ENCODE measurements at places on chromosomes 2 and 18.

DNA sequence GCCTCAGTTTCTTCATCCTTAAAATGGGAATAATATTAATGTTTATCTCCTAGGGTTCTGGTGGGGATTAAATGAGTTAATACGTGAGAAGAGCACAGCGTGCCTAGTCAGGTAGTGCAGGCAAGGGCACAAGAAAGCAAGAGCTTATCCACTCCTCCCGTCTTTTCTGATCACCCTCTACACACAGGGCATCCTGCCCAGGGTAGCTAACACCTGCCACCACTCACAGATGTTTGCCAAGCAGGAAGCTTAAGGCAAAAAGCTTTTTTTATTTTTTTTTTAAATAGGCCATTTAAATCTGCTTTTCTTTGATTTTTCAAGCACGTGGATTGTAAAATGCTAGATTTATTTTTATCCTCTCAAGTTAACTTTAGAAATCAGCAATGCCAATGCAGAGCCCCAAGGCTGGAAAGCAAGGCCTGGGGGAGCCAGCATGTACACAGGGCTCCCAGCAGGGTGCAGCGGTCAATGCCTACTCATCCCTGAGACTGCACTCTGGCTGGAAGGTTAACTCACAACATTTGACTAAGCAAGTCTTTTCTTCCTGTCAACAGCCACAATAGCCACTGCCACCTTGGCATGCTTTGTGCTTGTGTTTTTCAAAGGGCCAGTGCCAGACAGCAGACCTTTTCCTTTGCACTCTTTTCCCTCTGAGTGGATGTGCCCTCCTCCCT is 86.5 kb upstream of the ACAA2 start:
- DNase-seq: no peak

GRCh38 chr2:15359716-15360531 is 201.2 kb downstream of the NBAS start:
- DNase-seq: peak; percentile 45

GRCh38 chr2:209690029-209690754 is 81.4 kb upstream of the UNC80 start:
- DNase-seq: no peak

- peak; percentile 27 for DNase-seq
These were observed 121.7 kb downstream of the ZNF516 start for GRCh38 chr18:76373297-76373696.

GRCh38 chr2:232872826-232873225 is 2.8 kb downstream of the SNORC start:
- no peak for DNase-seq

GRCh38 chr2:205531072-205531471 is 151.2 kb upstream of the NRP2 start:
- no peak for DNase-seq

GRCh38 chr2:85741833-85742455 is 11.8 kb upstream of the ATOH8 start:
- DNase-seq: peak; percentile 62

DNA sequence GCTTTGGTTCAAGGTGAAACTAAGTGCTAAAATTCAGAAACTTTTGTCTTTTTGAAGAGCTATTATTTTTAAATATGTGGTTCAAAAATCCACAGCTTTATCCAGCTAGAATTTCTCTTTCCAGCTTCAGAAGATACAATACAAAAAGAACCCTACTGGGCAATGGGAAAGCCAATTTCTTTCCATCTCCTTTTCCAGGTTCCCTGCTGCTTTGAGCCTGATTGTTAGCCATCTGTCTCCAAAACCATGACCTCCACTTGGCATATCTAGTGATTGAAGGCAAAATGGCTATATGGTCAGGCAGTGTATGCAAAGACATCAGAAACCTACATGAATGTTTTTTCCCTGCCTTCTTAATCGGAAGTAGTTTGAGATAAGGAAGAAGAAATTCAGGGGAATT is 134.1 kb downstream of the KCNH7 start:
- no peak for DNase-seq

DNA sequence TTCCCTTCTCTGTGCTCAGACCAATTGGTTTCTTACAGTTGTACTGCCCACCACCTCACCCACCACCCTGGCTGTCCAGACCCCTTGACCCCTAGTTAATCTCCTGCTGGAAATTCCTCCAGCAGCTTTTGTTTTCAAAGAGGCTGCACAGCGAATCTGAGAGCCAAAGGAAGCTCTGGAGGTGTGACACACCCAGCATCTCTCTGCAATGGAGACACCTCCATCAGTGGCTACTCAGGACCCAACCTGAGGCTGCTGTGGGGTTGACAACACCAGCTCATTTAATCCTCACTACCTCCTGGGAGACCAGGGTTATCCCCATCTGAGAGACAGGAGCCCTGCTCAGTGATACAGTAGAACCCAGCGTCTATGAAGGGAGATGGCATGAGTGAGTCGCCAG is 86.4 kb downstream of the BIN1 start:
- DNase-seq: no peak

DNA sequence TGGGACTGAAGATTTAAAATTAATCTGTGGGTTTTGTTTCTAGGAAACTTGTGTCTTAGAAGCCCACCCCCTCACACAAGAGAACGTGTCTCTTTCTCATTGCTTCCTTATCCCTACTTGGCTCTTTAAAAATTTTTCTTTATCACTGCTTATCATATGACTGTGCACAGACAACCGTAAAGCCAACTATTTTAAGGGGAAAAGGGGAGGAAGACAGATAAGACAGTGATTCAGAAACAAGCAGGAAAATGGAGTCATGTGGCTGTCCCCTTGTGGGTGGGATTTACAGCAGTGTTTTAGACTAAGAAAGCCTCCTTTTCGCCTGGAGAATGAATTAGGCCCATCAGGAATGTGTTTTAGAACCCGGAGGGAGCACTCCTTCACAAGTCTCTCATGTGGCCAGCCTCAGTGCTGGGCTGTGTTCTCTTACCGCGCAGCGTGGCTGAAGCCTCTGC is 17.6 kb downstream of the PRKCE start:
- DNase-seq: no peak

DNA sequence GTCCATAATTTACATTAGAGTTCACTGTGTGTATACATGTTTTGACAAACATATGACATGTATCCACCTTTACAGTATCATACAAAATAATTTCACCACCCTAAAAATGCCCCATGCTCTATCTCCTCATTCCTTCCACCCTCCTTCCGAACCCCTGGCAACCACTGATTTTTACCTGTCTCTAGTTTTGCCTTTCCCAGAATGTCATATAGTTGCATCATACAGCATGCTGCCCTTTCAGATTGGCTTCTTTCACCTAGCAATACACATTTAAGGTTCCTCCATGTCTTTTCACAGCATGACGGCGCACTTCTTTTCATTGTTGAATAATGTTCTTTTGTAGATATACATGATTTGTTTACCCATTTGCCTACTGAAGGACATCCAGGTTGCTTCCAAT is 10.4 kb downstream of the LRPPRC start:
- no peak for DNase-seq

DNA sequence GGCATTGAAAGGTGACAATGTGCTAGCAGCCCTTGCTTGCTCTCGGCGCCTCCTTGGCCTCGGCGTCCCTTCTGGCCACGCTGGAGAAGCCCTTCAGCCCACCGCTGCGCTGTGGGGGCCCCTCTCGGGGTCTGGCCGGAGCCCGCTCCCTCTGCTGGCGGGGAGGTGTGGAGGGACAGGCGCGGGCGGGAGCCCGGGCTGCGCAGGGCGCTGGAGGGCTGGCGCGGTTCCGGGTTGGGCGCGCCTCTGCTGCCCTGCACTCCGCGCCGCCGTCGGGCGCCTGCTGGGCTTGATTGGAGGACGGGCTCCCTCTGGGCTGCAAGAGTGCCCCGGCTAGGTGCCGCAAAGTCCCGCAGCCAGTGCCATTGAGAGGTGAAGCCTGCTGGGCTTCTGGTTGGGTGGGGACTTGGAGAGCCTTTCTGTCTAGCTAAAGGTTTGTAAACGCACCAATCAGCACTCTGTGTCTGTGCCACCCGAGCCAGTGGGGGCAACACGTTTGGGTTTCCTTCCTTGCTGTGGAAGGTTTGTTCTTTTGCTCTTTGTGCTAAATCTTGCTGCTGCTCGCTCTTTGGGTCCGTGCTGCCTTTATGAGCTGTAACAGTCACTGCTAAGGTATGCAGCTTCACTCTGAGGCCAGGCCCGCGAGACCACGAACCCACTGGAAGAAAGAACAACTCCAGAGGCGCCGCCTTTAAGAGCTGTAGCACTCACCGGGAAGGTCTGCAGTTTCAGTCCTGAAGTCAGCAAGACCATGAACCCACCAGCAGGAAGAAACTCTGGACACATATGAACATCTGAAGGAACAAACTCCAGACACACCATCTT is 14.8 kb upstream of the IMP4 start:
- DNase-seq: peak; percentile 24

- no peak for DNase-seq
These were observed 213.0 kb downstream of the PHLPP1 start for GRCh38 chr18:62928326-62928725.

- no peak for DNase-seq
These were observed 98.6 kb downstream of the RAB3GAP1 start for GRCh38 chr2:135150725-135151124.

DNA sequence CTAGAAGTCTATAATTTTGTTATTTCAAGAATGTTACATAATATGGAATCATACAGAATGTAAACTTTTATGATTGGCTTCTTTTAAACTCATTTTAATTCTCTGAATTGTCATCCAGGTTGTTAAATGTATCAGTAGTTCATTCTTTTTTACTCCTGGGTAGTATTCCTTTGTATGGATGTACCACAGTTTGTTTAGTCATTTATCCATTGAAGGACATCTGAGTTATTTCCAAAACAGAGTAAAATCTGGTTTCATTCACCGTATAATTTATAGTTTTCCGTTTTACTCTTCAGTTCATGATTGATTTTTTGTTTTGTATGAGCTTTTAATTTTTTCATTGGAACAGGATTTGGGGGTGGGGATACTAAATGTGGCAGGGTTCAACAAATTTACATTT is 132.4 kb downstream of the PMS1 start:
- DNase-seq: no peak

DNA sequence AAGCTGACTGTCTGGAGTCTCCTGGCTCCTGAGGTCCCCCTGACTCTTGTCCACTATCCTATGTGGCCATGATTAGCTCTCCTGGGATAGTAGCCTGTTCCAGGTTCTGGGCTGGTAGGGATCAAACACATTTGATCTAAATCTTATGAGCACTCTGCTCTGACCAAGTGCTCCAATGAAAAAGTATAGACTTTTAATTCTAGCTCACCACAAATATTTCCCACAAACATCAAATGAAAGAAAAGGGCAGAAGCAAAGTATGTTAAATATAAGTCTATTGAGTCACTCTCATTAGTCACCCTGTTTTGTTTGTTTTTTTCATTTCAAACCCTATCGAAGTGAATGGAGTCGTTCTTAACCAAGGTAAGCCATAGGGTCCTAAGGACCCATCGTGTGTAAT is 39.7 kb upstream of the NEDD4L start:
- DNase-seq: peak; percentile 39

- no peak for DNase-seq
These were observed 50.5 kb downstream of the MRPL33 start for GRCh38 chr2:27822049-27822448.

- no peak for DNase-seq
These were observed 107.5 kb downstream of the GULP1 start for GRCh38 chr2:188399159-188399558.

- peak; percentile 73 for DNase-seq
These were observed 48.0 kb downstream of the CDK15 start for GRCh38 chr2:201854221-201854801.

DNA sequence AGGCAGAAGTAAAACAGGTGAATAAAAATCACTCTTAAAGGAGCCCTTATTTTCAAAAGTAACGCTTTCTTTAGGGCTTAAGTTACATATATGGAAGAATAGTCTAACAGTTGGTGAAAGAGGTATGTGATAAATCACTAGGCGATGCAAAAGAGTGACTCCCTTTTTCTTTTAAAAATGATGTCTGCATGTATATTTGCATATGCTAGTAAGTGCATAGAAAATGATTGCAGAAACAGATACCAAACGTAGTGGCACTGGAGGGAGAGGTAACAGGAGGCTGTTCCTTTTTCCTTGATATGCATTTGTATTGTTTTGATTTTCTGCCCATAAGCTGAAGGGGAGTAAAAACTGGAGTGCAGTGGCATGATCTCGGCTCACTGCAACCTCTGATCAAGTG is 158.3 kb downstream of the PRPF40A start:
- no peak for DNase-seq

- peak; percentile 81 for DNase-seq
These were observed 42.0 kb downstream of the ZFP36L2 start for GRCh38 chr2:43184339-43184895.

- DNase-seq: no peak
These were observed 120.0 kb upstream of the SLC35G4 start for GRCh38 chr18:11489266-11489899.

GRCh38 chr2:84197901-84198300 is 261.2 kb downstream of the SUCLG1 start:
- DNase-seq: no peak

DNA sequence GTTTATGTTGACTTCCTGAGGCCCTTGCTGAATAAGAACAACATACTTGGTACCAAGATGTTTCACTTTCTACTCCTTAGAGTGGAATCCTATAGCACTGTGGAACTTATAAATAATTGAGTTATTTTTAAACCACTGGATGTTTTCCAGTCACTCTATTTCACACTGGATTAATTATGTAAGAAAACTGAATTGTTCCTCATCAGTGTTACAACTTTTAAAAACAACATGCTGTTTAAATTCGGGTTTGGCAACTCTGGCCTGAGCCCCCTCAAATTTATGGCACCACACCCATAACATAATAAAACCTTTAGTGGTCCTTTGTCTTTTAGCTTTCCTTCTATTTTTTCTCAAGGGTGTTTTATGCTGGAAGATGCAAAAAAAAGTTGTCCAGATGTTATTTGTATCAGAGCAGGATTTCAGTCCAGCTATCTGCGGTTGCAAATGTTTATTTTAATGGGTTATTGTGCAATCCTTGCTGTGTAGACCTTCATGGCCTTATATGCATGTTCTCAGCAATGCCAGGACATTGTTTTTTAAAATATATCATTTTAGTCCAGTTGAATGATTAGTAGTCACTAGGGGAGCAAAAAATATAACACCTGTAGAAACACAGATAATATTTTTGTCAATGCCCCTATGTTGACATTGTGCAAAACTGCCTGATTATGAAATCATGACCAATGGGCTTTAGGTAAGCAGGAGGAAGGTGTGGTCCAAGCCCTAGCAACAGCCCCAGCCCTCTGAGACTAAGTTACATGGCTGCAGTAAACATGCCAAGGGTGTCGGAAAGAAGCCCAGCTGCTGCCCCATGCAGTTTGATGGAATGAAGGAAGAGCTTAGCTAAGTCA is 638.0 kb upstream of the ZEB2 start:
- peak; percentile 33 for DNase-seq

GRCh38 chr2:17646081-17646554 is 105.6 kb downstream of the VSNL1 start:
- DNase-seq: peak; percentile 48

DNA sequence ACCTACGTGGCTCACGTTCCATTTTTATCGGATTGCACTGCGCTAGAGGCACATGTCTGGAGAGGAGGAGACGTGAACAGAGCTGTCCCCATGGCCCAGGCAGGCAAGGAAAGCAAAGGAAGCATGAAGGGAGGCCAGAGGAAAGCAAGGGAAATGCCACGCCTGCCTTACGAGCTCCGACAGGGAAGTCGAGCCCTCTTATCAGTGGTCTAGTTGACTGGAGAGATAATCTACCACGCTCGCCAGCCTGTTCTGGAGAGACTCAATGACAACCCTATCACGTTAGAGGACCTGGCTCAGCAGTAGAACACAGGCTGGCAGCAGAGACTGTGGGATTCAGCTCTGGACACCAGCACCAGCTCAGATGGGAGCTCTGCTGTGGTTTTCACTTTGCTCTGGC is 202.6 kb upstream of the ID2 start:
- DNase-seq: no peak

- no peak for DNase-seq
These were observed 3.3 kb downstream of the MTCL1 start for GRCh38 chr18:8708670-8709069.
